ENCODE measurements at places on chromosomes 5 and 9. TPM values are rescaled to one million over a fixed set of nuclear protein-coding genes. Genes with fewer than 3 reads are reported as not detected.

Gene ARHGEF39
- 9.1 TPM for total RNA-seq

Gene STPG3
- total RNA-seq = not detected

Gene CDH9
- not detected for total RNA-seq

Gene PCDHGA7
- total RNA-seq = 0.41 TPM

Gene ADAMTS2
- 2.1 TPM for total RNA-seq
